Activated naive CD8-positive, alpha-beta T cell treated with anti-CD3 and anti-CD28 coated beads, Interleukin-2, amount 10 ng/mL, durations not matched to agents 7 days and 5 days (primary cell): ENCODE measurements at places on chromosomes 16 and 17. TPM values are rescaled to one million over a fixed set of nuclear protein-coding genes. Genes with fewer than 3 reads are reported as not detected.

NMT1 gene
- total RNA-seq, result 141 TPM

NPIPA8 gene
- total RNA-seq, result 16.0 TPM

NPIPB9 gene
- total RNA-seq, result 2.8 TPM

GNAO1 gene
- total RNA-seq, result 6.7 TPM

SLC13A2 gene
- not detected for total RNA-seq

GAST gene
- not detected for total RNA-seq

GCGR gene
- not detected for total RNA-seq

SHISA6 gene
- not detected for total RNA-seq

MIEF2 gene
- total RNA-seq, result 14.0 TPM
